ENCODE measurements at places on chromosomes 5 and 9.

DNA sequence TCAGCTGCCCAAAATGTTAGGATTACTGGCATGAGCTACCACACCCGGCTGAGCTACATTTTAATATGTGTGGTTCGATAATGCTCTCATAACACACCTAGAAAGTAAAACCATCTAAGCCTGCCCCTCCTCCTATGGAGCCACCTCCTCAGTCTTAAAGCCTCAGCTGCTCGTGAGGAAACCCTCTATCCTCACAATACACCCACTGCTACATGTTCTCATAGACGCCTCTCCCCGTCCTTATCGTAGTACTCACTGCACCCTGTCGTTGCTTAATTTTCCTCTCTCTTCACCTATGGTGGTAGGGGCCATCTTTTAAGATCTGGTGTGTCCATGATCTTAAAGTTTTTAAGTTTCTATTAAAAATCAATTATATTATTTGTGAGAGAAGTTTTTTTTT is 72.9 kb downstream of the RCL1 start:
- no peak for DNase-seq

- DNase-seq, result no peak
Measured at GRCh38 chr9:21030389-21031035, 928 bp downstream of the HACD4 start.

DNA sequence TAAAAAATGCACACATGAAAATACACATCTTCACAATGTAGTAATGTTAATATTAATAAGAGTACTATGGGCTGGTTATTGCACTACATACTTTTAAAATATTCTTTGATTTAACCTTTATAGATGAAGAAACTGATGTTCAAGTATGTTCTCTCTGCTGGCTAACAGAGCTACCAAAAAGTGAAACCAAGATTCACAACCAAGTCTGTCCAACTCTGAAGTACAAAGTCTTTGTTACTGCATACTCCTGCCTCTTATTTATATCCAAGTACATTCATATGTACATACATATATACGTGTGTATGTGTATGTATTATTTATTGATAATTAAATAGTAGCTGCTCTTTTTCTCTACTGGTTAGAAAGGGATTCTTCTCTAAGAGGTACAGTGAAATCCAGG is 325.6 kb downstream of the BNC2 start:
- DNase-seq, result no peak

DNA sequence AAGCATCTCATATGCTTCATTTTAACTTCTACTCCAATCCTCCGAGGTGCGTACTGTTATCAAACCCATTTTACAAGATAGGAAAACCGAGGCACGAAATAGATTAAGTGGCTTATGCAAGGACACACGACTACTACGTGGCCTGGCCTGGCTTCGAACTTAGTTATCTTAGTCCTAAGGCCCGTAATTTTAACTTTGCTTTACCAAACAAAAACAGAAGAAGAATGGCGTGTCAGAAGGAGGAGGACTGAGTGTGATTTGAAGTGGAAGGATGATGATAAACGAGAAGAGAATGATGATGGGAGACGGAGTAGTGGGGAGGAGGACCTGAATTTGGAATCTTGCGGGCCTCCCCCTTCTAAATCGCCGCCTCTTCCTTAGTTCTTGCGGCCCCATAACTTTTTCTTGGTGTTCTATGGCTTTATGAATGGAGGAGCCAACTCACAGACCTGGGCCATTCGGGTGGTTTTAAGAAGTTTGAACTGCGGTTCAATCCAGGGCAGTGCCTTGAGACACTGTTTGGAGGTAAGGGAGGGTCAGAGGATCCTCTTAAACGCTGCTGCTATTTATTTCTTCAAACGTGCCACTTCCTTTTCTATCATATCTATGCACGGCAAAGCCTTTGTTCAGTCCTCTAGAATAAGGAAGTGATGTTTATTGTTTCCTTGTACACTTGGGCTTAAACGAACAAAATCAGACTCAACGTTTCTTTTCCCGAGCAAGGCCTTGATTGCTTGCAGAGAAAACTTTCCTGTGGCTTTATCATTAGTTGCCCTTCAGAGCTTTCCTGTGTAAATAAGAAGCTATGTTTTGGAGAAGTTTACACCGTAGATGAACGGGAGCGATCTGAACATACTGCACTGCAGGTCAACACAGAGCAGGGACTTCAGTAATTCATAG is 795 bp downstream of the CNOT8 start:
- DNase-seq, result no peak

DNA sequence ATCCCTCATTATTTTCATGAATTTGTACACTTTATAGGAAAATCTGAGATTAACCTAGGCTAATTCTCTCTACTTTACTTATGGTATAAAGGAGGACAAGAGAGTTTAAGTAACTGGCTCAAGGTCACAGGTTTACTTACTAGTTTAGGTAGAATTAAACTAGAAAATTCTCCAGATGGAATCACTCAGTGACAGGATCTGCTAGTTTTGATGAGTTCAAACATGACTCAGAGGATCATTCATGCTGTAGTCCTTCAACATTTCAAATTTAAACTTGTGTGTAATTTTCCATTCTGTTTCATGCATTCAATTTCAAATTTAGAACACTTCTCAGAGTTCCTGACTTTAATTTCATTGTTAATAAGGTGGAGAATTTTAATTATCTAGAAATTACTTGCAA is 485.7 kb upstream of the TUSC1 start:
- DNase-seq, result no peak

DNA sequence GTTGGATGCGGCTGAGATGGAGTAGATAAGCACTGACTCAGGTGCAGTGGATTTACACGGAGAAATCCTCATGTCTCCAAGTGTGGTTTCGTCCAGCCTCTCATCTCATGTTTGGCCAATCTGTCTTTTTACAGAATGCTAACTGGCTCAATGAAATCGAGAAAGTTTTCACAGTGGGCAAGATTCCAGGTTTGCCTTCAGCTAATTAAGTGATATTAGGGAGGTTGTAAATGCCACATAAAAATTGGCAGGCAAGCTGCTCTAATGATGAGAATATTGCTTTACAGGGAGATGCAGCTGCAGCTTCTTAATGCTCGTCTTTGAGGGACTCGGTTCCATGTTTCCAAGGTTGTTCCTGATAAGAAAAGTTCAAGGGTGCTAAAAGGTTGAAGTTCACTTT is 23.7 kb downstream of the BARHL1 start:
- no peak for DNase-seq

DNA sequence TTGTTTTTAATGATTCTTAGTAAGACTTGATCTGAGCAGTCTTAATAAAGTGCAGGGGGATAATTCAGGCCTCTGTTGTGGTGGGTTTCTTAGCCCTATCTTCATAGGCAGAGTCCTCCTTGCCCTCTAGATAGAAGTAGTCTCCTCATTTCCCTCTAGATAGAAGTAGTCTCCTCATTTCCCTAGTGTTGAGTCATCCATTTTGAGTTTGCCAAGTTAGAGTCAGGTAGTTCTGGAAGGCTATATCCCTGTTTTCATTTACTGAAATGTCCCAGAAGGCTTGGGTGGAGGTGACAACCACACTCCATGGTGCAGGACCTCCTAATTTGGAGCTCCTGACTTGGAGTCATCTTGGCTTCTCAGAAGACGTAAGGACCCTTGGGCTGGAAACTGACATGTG is 384.6 kb downstream of the MLLT3 start:
- DNase-seq, result no peak

DNA sequence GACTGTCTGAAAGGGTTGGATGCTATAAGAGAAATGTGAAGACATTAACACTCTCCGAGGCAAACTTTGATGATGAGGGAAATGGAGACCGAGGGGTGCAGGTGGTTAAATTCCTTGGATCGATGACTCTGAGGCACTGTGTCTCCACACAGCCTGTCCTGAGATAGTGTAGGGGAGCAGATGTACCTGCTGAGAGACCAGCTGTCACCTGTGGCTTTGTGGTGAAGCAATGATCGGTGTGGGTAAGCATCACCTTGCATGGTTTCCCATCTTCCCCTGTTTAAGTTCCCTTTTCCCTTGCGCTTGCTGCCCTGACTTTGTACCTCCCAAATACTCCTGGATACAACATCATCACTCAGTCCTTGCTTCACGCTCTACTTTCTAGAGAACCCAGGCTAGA is 9.8 kb upstream of the MIER3 start:
- no peak for DNase-seq

GRCh38 chr5:59506285-59506877 is 387.1 kb downstream of the PDE4D start:
- DNase-seq, result peak; percentile 8

DNA sequence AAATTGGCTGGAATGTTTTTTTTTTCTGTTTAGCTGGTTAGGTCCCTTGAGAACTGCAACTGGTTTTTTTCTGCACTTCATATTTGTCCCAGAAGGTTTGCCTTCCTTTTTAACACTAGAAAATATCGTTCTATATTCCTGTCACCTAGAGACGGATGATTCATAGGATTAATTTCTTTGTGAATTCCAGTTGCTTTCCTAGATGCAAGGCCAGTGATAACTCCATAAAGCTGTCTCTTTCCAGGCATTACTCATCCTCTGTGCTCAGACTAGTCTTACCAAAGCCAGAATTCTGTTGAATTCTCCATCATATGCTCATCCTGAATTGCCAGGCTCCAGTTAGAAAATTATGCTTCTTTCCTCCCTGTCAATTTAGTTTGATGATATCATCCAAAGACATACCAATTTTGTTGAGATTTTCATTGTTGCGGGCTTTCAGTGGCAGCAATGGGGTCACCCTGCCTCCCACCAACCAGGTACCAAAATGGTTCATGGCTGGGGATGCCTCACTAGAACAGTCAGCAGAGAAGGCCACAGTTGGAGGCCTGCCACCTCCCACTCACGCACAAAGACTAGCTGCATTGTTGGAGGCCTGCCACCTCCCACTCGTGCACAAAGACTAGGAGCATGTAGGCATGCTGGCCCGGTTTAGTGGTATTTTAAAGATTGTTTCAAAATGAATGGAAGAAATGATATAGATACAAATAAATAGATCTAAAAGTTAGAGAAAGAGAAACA is 8.5 kb downstream of the BAAT start:
- DNase-seq, result no peak

DNA sequence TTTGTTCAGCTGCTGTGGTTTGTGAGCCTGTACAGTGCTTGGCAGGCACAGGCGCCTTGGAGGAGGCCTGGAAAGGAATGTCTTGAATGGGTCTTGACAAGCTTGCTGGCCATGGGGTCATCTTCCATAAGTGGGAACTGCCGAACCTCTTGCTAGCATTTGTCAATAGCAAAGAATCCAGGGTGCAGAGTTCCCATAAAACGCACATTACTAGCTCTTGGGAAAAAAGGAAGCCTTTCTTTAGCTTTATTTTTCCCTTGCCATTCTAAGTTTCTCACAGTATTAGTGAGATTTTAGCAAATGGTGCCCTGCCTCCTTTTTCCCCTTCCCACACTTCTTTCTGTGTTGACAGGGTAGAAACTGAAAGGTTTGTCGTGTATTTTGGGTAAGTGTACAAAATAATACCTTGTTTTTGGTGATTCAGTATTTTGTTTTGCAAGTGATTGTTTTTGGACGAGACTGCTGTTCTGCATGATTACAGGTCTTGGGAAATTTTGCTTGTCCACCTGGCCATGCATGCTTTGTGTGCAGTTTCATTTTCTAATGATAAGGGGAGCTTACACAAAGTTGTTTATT is 82.0 kb downstream of the ADGRV1 start:
- DNase-seq, result no peak

- DNase-seq, result no peak
Measured at GRCh38 chr5:127941646-127942045, 141.9 kb upstream of the SLC12A2 start.

DNA sequence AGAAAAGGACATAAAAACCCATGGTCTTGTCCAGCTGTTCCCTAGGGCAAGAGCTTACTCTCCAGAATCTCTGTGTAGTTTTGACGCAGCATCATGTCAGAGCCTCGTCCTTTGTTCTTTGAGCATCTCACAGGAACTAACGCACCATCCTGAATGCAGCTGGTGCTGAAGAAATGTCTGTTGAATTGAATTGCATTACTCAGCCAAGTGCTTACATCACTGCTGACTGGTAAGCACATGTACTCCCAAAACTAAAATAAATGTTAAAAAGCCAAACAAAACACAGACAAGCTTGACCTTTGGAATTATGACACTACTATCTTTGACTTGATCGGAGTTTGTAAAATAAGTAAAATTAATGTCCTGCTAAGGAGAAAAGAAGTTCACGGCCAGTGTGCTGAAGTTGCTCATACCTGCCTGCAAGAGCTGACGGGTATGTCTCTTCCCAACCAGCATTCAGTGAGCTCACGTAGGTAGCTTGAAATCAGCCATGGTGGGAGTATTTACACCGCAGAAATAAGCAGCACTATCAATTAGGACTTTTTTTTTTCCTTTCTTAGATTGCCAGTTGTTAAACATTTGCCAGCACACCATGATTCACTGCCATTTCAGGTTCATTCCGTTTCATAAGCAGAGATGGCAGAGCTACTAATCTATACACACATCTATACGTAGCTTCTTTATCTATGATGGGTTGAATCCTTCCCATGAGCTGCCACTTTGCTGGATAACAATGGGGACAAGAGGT is 310.6 kb upstream of the MSX2 start:
- DNase-seq, result no peak

DNA sequence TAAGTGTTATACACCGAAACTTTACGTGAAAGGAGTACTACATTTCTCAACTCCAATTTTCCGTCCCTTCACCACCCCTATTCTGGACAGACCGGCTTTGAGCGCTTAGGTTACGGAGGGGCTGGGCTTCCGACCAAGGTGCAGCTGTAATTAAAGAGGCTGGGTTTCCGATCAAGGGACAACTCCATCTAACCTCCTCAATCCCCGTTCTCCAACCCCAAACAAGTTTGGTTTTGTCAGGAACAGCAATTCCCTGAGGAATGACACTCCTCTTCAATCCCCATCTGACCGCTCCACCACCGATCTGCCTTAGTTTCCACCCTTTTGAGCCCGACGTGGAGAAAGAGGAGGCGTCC is 577 bp downstream of the TUT7 start:
- DNase-seq, result no peak

DNA sequence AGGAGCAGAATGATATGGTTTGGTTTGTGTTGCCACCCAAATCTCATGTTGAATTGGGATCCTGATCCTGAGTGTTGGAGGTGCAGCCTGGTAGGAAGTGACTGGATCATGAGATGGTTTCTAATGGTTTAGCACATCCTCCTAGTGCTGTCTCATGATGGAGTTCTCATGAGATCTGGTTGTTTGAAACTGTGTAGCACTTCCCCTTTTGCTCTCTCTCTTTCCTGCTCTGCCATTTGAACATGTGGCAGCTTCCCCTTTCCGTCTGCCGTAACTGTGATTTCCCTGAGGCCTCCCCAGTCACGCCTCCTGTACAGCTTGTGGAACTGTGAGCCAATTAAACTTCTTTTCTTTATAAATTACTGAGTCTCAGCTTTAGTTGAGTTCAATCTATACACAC is 756.8 kb upstream of the CDH6 start:
- no peak for DNase-seq

GRCh38 chr5:51225789-51226742 is 157.2 kb upstream of the ISL1 start:
- DNase-seq, result peak; percentile 10

GRCh38 chr9:122307925-122308324 is 43.2 kb downstream of the MRRF start:
- no peak for DNase-seq

- no peak for DNase-seq
Measured at GRCh38 chr9:135956802-135957174, 4.4 kb downstream of the UBAC1 start.

- no peak for DNase-seq
Measured at GRCh38 chr5:56746553-56747339, 68.6 kb upstream of the MAP3K1 start.
